HCEC 1CT (cell line): ENCODE measurements at places on chromosomes 2 and 18.

GRCh38 chr2:180520206-180520605 lies 460.2 kb upstream of the UBE2E3 start:
- DNase-seq = peak; percentile 41

- peak; percentile 80 for DNase-seq
Observed at GRCh38 chr2:43637030-43637803, at the start of gene PLEKHH2. TSS of gene PLEKHH2 (plus strand) at chr2:43637260. CDS start at chr2:43644674, 7,414 bp downstream.

- DNase-seq = no peak
Observed at GRCh38 chr2:67210430-67210829, 186.7 kb upstream of the ETAA1 start.

- no peak for DNase-seq
Observed at GRCh38 chr18:38284972-38285371, 719.4 kb upstream of the CELF4 start.

GRCh38 chr2:79235135-79235534 lies 75.6 kb upstream of the REG3A start:
- no peak for DNase-seq

DNA sequence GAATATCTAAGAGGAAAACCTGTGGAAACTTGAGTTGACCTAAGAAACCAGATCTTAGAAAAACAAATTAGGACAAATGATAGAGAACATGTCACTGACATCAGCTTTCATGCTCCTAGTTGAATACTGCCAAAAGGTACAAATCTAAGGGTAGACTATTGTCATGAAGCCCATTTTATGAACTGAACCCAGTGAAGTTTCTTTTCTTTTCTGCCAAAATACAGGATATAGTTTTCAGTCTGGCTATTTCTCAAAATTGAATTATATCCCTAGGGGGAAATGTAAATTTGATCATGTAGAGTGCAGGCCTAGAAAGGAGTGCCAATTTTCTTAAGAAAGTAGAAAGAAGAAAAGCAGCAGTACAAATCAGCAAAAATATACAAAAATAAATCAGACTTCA lies 46.6 kb downstream of the FSIP2 start:
- no peak for DNase-seq

DNA sequence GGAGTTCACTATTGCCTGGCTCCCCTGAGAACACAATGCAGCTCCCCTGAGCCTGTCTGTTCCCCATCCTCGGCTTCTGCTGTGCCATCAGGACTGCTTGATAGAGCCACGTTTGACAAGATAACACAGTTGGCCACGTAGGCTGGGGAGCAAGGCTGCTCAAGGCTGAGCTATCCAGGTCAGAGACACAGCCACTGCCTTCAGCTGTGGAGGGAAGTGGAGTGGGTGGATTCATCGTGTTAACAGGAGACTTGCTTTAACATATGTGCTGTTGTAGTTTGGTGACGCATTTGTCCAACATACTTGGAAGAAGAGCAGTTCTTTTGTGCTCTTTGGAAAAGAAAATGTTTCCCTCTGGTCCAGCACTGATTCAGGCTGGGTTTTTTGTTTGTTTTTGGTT lies 68.8 kb downstream of the WDSUB1 start:
- DNase-seq = no peak

- no peak for DNase-seq
Observed at GRCh38 chr2:51790854-51791253, 758.9 kb upstream of the NRXN1 start.

DNA sequence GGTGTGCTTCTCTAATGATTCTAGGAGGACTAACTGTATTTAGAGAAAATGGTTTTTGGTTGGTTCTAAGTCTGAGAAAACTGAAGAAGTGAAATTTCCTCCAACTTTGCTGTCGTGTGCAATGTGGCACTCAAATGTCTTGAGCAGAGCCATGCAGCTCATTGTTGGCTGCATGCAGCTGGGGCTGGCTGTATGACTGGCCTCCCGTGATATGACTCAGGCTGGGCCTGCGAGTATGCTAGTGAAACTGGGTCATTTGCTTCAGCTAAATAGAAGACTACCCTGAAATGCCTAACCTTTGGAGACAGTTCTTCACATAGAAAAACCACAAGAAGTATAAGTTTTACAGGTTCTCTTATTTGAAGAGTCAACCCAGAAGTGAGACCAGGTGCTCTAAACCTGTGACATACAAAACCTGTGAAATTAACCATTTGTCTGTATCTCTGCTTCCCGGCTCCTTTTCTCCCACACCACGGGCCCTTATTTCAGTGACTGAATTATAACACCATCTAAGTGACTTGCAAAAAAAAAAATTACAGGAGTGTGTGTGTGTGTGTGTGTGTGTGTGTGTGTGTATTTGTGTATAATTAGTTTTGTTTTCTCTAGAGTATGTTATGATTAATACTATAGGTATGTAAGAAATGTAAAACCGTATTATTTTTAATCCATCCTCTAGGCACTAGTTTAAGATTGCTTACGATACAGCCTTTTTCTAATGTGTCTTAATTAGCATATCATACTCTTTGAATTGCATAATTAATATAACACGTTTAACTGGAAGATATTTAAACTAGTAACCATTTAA lies 15.9 kb downstream of the POLI start:
- DNase-seq = peak; percentile 76

DNA sequence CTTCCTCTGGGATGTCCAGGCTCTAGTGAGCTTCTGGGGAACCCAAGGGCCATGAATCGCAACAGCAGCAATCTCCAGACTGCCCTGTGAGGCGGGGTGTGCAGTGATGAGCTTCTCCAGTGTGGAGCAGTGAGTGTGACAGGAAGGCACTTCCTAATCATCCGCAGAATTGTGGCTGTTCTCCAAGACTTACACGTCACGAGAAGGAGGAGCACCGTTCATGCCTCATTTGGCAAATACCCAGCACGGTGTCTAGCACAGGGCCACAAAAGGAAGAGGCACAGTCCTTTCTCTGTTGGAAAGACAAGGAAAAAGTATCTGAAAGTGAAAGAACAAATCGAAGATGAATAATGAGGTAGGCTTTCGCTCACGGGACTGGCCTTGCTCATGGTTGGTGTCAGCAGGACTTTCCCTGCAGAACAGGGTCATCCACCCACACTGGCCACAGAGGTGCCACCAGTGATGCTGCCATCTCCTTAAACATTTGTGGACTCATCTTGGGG lies 125.1 kb upstream of the HAAO start:
- peak; percentile 89 for DNase-seq

GRCh38 chr2:30866974-30867373 lies 59.7 kb upstream of the CAPN13 start:
- no peak for DNase-seq

GRCh38 chr18:2070631-2071030 lies 500.7 kb downstream of the METTL4 start:
- no peak for DNase-seq

GRCh38 chr2:228180181-228181097 lies 1.0 kb downstream of the SPHKAP start:
- DNase-seq = no peak

- DNase-seq = no peak
Observed at GRCh38 chr2:159539701-159540100, 76.6 kb downstream of the BAZ2B start.

DNA sequence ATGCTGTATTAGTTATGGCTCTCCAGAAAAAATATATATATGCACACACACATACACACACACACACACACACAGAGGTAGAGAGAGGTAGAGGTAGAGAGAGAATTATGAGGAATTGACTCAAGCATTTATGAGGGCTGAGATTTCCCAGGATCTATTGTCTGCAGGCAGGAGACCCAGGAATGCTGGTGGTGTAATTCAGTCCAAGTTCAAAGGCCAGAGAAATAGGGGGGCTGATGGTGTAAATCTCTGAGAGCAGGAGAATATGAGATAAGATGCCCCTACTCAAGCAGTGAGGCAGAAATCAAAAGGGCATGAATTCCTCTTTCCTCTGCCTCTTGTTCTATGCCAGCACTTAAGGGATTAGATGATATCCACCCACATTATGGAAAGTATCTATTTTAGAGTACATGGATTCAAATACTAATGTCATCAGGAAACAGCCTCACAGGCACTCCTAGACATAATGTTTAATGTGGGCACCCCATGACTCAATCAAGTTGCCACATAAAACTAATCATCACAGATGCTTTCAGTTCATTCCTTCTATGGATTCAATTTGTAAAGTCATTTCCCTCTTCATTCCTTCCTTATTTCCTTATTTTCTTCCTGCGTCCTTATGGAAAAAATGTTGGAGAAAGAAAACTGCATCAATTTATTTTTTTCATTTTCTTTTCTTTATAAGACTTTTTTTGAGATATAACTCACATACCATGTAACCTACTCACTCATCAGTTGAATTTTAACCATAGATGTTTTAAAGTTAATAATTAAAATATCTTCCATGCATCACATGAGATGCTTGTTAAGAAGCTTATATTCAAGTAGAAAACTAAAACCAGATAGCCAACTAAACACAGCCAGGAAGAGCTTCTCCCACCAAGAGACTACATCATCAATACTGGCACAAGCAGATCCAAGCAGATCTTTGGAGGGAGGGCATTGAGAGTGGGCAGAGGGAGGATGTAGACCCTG lies 406.2 kb downstream of the MBD2 start:
- DNase-seq = no peak

- peak; percentile 47 for DNase-seq
Observed at GRCh38 chr2:120596990-120597594, 138.6 kb upstream of the GLI2 start.

- no peak for DNase-seq
Observed at GRCh38 chr2:239153806-239154591, 246.8 kb downstream of the HDAC4 start.

- DNase-seq = peak; percentile 35
Observed at GRCh38 chr2:221075203-221075602, 496.9 kb downstream of the EPHA4 start.

DNA sequence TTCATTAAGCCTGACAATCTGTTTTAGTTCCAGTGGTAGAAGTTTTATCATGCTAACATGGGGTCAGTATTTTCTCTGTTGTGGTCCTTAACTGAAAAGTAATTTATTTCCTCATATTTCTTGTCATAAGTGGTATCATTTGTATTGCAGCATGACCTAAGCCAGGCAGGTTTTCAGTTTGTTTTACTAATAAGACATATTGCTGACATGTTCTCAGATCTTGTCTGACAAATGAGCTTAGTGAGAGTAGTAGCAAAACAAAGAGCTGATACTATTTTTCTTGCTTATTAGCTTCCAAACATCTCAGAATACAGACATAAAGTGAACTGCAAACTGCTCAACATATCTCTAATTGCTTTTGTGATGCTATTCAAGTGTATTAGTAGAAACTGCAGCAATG lies 293.6 kb downstream of the DSEL start:
- DNase-seq = no peak
